OCI-LY7 (cell line): ENCODE measurements at places on chromosomes 13 and 19. TPM values are rescaled to one million over a fixed set of nuclear protein-coding genes. Genes with fewer than 3 reads are reported as not detected.

- DNase-seq = peak; percentile 77
These were observed 337 bp upstream of the FXYD7 start for GRCh38 chr19:35142606-35143230.

DNA sequence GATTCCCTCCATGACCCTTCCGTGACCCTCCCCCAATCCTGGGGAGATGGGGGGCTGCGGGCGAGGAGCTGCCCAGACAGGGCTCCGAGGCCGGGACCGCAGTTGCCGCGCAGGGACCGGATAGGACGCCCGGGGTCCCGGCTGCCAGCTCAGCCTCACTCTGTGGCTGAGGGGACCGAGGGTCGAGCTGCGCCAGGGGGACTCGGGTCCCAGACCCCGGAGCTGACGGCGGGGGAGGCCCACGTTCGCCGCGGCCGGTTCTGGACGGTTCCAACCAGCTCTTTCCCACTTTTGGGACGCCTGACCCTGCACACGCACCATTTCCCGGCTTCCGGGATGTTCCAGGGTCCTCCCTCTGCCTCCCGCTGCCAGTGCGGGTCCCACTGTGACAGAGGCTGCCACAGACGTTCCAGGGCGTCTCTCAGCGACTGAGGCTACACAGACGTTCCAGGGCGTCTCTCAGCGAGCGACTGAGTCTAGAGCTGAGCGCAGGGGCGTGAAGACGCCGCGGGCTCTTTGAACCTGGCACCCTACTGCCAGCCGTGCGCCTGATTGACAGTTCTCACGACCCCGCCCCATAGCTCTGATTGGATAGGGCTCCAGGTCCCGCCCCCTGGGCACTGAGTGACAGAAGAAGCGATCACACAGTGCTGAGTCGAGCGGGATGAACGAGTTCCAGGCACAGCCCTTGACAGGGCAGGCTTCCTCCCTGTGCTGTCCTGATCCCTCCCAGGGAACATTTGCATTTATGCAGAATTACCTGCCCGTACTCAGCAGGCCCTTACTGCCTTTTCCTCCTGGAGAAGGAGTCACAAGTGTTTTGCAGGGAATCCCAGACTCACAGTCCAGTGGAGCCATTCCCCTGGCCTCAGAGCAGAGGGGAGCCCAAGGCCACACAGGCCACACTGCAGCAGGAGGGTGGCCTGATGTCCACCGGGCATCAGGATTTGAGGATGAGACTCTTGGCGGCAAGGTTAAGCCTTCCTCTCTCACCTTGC, at the start of gene ZNF563:
Gene ZNF563 (minus strand): TSS at position 472 of the 998 bp plus-strand sequence. CDS start 151 bp downstream, at position 321.
- peak; percentile 99 for DNase-seq

DNA sequence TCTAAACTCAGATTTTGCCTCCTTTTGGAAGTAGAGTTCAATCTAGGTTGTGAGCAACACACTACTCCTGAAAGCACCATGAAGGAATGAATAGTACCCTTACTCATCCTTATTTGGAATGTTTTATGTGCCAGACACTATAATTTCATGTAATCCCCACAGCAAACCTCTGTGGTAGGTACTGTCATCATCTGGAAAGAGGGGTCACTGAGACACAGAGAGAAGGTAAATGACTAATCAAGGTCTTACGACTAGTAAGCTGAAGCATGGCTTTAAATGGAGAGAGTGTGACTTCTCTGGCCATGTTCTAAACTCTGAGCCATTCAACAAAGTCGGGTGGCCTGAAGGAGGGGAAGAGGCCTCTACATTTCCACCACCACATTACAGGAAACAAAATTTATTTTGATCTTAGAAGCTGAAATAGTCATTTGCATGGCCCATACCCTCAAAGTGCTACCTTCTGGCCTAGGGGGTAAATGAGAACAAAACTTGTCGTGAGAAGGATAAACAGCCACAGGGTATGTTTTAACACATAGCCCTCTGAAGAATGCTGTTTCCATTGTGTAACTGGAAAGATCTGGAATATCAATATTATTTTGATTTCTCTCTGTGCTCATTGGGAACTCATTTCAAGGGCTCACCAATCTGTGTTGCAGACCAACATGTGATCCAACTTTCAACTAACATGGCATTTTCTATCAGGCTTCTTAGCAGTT, 180.8 kb upstream of the RFC3 start:
- peak; percentile 11 for DNase-seq

DNA sequence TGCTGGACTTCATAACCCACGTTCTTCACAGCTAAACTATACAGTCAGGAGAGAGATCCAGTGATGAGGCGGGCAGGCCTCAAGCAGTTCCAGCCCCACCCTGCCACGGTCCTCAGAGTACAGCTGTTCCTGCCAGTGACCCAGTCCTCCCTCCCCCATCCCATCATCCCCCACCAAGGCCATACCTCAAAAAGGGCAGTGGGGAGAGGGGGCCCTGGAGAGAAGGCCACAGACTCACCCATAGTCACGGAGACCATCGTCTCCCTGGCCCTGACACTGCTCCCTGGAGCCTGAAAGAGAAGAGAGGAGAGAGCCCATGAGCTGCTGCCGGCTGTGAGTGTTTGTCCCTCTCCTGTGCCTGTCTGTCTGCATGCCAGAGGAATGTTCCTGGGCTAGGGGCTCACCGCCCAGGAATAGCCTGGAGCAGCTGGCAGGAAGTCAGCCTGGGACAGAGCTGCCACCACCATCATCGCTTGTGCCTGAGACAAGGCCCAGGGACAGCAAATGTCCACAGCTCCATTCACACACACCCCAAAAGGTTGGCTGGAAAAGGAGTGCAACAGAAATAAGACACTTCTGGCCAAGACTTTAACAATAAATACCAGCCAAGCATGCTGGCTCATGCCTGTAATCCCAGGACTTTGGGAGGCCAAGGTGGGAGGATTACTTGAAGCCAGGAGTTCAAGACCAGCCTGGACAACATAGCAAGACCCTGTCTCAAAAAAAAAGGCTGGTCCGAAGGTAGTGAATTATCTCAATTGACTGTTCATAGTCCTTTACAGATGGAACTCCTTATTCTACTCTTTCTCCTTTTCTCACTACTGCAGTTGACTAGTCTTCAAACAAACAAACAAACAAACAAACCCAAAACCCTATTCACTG, 6.4 kb downstream of the C19orf47 start:
- DNase-seq = no peak

GRCh38 chr19:15555021-15555420, 46.7 kb downstream of the CYP4F22 start:
- no peak for DNase-seq

- DNase-seq = no peak
These were observed 472.6 kb upstream of the KLHL1 start for GRCh38 chr13:70580825-70581224.

The WIZ gene
- total RNA-seq = 35.9 and 38.3 TPM in 2 replicates

The OR7G2 gene
- not detected in 2 replicates for total RNA-seq

The GRK1 gene
- not detected in 2 replicates for total RNA-seq

The SIGLEC11 gene
- total RNA-seq = not detected in 2 replicates

The GPR12 gene
- total RNA-seq = not detected in 2 replicates
